ENCODE measurements at places on chromosomes 13 and 19.

- no peak for DNase-seq
Observed at GRCh38 chr13:79668201-79668752, 187.3 kb downstream of the NDFIP2 start.

DNA sequence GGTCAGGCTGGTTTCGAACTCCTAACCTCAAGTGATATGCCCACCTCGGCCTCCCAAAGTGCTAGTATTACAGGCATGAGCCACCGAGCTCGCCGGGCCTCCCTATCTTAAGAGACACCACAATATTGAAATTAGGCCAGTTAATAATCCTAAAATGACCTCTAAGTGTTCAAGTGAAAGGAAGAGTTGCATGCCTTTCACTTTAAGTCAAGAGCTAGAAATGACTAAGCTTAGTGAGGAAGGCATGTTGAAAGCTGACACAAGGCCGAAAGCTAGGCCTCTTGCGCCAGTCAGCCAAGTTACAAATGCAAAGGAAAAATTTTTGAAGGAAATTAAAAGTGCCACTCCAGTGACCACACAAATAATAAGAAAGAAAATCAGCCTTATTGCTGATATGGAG, 144.5 kb upstream of the FNDC3A start:
- no peak for DNase-seq

GRCh38 chr13:32587011-32587810, 959 bp downstream of the PDS5B start:
- no peak for DNase-seq

- DNase-seq: peak; percentile 27
Observed at GRCh38 chr19:49528211-49528771, 488 bp downstream of the RCN3 start.

- DNase-seq: no peak
Observed at GRCh38 chr19:49331616-49332055, 3.6 kb upstream of the CD37 start.

- DNase-seq: no peak
Observed at GRCh38 chr19:19319732-19320360, 463 bp downstream of the SUGP1 start.

GRCh38 chr13:98576963-98577835, at the start of gene STK24:
Gene STK24 (minus strand): TSS chr13:98577107. CDS start chr13:98576786, 321 bp downstream.
- peak; percentile 45 for DNase-seq

- DNase-seq: no peak
Observed at GRCh38 chr13:113624235-113624587, 33.8 kb downstream of the ATP4B start.

DNA sequence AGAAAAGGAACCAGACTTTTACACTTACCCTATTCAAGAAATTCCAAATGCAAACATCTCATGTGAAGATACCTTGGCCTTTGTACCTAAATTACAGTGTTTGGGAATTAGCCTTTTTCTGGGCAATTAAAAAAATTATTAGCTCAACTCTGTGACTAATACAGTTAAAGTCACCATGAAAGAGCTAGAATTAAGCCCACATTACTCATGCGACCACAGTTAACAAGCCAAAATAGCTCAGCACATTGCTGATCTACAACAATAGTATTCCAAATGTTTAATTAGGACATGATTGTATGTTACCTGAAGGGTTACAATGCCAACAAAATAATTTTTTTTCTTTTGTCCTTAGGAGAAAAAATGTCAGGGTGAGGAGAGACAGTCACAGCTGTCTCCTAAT, 263.6 kb upstream of the GPC6 start:
- DNase-seq: no peak

DNA sequence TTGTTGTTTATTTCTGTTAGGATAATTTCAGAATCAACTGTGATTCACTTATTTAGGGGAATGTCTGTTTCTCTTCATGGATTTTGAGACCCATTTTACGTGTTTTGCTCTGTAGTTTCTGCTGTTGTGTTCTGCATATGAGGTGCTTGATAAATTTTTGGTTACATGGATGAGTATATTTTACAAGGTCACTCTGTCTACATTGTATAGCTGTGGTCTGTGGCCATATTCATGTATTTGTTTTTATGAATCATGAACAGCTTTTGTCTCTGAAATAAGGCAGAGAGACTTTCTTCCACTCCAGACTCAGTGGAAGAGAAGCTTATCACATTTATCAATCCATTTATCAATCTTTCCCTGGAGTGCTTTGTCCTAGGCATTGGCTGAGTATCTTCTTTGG, 56.6 kb downstream of the PDS5B start:
- no peak for DNase-seq

DNA sequence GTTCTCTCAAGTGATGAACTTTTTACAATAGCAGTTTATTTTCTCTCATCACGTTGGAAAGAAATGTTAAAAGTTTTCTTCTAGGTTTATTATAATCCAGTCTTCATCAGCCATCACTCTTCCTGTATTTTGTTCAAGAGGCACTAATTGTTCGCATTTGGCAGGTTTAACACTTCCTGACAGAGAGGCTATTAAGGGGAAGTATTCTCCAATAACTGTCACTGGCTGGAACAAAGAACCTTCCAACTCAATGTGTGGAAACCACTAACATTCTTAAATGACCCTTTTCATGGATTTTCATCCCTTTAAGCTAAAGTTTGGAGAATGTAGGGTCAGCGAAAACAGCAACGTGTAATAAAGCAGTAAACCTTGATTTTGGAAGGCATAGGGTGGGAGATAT, 145.1 kb downstream of the PCCA start:
- no peak for DNase-seq

DNA sequence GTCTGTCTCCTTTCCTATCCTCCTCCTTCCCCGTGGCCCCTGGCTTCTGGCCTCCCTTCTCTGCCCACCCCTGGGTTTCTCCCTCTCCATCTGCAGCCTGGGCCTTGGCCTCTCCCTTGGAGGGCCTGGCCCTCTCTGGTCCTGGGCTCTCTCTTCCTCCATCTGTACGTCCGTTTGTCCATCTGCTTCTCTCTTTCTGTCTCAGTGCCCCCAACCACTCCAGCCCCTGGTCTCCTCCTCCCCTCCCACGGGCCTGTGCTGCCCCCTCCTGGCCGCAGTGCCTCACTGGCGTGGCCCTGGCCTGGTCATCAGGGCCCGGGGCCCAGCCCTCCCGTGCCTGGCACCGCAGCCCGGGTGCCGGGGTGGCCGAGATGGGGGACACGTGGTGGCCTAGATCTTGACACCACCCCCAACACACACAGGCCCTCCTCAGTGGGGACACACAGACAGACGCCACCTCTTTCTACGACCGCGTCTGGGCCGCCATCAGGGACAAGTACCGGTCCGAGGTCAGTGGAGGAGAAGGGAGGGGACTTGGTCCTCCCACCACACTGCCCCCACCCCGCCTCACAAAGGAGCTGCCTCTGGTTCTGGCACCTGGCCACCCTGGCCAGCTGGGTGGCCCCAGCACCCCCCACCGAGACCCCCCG, 11.3 kb downstream of the PRKCSH start:
- DNase-seq: no peak

GRCh38 chr19:10862561-10863106, 8.7 kb upstream of the CARM1 start:
- no peak for DNase-seq

DNA sequence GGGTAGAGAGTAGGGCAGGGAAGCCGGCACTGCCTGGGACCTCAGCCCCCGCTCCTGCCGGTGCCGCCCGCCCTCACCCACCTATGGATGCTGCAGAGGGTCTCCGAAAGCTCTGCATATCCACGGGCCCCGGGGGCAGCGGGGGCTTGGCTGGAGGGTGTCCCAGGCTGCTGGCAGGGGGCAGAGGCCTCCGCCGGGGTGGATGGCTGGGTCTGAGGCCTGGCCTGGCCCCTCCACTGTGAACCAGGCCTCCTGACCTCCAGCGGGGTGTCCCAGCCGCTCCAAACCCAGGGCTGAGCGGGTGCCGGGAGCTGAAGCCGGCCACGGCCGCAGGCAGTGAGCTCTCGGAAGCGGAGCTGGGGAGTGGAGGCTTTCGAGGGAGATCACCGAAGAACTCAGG, 4.1 kb downstream of the PRAM1 start:
- DNase-seq: no peak

DNA sequence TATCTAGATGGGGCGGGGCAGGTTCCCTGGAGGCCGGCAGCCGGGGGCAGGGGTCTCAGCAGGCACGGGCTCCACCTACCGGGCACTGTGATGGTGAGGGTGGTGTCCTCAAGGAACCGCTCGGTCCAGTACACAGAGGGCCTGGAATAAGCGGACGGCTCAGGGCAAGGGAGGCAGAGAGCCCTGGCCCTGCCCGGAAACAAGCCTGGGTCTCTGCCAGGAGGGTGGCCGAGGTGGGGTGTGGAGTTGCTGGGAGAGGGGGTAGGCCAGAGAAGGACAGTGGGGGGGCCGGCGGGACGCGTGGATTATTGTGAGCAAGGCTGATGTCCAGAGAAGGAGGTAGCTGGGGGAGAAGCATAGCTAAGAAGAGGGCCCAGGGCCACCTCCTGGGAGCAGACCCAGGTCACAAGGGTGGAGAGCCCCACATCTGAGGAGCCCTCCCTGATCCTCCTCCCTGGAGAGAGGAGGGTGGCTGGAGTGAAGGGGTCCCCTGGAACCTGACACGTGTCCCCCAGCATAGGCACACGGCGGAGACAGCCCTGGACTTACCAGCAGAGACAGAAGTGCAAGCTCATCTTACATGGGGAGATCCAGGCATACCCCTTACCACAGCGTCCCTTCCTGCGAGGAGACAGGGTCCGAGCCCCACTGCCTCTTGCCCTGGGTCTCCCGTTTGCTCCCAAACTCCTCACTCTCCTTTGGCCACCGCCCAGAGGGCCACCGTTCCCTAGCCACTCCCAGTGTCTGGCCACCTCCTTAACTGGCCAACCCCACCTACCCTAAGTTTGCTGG, 29.0 kb upstream of the MIER2 start:
- no peak for DNase-seq

DNA sequence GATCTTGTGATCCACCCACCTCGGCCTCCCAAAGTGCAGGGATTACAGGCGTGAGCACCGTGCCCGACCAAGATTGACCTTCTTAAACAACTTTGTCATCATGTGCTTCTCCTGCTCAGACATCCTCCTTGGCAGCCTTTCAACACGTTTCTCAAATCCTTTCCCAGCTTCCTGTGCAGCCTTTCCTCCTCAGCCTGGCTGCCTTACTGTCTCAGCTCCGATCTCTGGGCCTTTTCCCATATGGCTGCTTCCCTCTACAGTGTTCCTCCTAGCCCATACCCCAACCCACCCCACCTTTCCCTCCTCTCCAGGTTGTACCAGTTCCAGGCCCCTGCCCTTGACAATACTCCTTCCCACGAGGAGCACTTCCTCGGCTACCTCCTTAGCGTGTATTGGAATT, 7.2 kb downstream of the PHF11 start:
- no peak for DNase-seq

DNA sequence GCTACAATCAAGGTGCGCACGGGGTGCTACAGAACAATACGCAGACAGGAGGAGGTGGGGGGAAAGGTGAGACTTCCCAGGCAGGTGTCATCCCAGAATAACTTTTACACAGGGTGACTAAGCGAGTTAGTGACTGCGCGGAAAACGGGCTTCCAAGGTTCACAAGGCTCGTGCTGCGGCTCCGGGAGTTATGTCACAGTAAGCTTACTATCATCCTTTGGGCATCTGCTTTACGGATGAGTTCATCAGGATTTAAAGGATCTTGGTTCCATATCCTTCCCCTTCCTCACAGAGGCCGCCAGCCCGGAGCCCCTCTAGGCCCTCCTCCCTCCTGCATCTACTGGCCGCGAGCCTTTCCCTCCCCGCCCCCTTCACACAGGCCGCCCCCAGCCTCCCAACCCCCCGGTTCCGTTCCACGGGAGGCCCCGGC, 474 bp upstream of the IFT88 start:
- DNase-seq: peak; percentile 29

DNA sequence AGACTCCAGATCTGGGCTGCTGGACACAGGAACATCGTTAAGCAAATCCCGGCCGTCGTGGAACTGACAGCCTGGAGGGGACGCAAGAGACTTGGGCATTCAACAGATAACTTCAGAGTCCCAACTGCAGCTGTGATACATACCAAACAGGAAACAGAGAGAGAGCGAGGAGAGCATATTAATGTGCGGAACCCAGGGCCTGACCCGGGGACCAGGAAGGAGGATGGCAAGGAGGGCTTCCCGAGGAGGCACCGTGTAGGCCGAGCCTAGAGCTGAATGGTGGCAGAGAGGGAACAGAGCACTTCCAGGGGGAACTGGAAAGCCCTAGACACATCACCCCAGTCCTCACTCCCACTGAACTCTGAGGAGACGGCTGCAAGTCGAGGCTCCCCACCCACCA, 68.1 kb downstream of the SIPA1L3 start:
- no peak for DNase-seq

GRCh38 chr19:16519230-16519687, 23.0 kb downstream of the CHERP start:
- no peak for DNase-seq
